ENCODE measurements at places on chromosomes 2 and 18. TPM values are rescaled to one million over a fixed set of nuclear protein-coding genes. Genes with fewer than 3 reads are reported as not detected.

DNA sequence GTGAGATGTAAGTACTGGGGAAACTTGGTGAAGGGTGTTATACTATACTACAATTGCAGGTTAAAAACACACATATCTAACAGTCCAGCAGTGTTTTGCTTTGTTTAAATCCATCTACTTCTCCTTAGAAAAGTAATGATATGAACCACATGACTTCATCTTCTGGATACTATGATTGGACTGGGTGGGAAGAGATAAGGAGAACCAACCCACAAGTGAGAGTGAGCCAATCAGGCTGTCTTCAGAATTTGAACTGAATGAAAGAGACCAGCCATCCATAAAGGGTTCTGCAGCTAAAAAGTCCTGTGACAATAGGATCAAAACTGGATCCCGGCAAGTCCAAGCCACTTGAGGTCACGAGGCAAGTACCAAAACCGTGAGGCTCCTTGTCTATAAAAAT, 46.6 kb downstream of the KANSL3 start:
- DNase-seq, result no peak
- no peaks in the 10 kb centered on the region for H3K27me3 ChIP-seq
- no peaks in the 10 kb centered on the region for H3K4me1 ChIP-seq
- H3K36me3 ChIP-seq, result peaks cover 9% of the 10 kb centered on the region
- H3K27ac ChIP-seq, result no peak overlapping the region

DNA sequence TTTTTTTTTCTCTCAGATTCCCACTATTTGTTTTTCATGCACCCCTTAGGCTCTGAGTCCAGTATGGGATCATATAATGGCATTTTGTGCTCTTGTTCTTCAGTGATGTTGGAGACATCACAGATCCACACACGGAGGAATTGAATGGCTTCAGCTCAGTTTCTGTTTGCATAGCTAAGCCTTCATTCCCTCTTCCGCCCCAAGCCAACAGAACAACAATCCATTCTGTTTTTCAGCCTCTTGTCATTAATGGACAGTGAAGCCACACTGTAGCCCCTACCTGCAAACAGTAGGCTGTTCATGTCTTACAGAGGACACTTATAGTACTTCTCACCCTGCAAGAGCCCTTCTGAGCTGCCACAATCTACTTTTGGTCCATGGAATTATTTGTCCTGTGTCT, 64.0 kb upstream of the ZSWIM2 start:
- no peaks in the 10 kb centered on the region for H3K36me3 ChIP-seq
- no peak for DNase-seq
- H3K27ac ChIP-seq, result no peak overlapping the region
- no peaks in the 10 kb centered on the region for H3K4me1 ChIP-seq

DNA sequence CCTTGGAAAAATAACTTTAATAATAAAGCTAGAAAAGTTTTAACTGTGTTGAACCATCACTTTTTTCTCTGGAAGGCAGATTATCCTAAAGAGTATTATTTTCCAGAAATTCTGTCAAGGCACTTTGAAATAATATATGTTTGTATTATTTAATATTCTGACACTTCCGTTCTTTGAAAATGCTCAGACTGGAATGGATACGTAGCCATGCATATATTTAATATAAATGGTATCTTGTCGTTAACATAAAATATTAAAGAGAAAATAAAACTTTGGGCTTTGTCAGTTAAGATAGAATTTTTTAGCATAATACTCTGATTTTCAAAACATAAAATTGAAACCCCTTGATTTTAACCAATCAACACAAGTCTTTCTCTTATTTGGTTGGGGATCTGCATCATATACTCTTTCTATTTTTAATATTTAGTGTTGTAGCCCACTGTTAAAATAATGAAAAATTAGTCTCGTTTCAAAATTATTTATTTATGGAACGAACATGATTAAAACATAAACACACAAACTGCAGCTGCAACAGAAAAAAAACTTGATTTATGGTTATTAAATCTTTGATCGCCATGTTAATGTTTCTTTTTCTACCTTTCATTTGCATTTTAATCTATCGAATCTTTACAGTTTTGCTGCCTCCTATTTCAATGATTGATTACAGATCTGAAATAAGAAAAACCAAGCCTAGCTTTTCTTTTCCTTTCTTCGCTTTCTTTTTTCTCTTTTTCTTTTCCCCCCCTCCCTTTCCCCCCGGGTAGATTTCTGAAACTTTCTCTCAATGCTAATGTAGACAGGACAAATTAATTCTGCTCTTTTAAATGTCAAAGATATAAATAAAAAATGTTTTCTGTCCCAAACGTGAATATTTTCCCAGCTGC, 145.5 kb downstream of the MEIS1 start:
- no peak for DNase-seq
- H3K27me3 ChIP-seq, result no peaks in the 10 kb centered on the region
- H3K36me3 ChIP-seq, result no peaks in the 10 kb centered on the region
- no peak overlapping the region for H3K27ac ChIP-seq
- H3K4me3 ChIP-seq, result no peak overlapping the region

GRCh38 chr18:62172298-62172697, 14.6 kb downstream of the PIGN start:
- no peak for DNase-seq
- no peaks in the 10 kb centered on the region for H3K36me3 ChIP-seq
- no peak overlapping the region for H3K4me3 ChIP-seq
- no peaks in the 10 kb centered on the region for H3K27me3 ChIP-seq
- no peak overlapping the region for H3K27ac ChIP-seq
- no peaks in the 10 kb centered on the region for H3K4me1 ChIP-seq

DNA sequence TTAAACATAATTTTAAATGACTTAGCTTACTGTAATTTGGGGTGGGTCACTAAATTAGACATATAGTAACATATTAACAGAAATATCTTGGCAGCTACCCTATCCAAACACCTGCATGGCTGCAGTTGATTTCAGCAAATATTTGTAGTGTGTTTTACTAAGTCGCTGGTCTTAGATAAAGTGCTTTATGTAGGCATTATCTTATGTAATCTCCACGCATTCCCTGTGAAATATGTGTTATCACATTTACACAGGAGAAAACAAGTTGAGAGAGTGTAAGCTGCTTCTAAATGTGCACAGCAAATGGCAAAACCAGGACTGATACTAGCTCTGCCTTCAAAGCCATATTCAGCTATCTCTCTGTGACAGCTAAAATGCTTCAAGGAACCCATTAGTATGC, 72.0 kb downstream of the NYAP2 start:
- no peak overlapping the region for H3K4me3 ChIP-seq
- peaks cover 4% of the 10 kb centered on the region for H3K4me1 ChIP-seq
- no peaks in the 10 kb centered on the region for H3K36me3 ChIP-seq
- H3K27me3 ChIP-seq, result no peaks in the 10 kb centered on the region
- no peak for DNase-seq

- H3K27ac ChIP-seq, result no peak overlapping the region
- no peak overlapping the region for H3K4me3 ChIP-seq
- no peak for DNase-seq
- no peaks in the 10 kb centered on the region for H3K36me3 ChIP-seq
Observed at GRCh38 chr2:24403168-24403831, 43.0 kb upstream of the ITSN2 start.

DNA sequence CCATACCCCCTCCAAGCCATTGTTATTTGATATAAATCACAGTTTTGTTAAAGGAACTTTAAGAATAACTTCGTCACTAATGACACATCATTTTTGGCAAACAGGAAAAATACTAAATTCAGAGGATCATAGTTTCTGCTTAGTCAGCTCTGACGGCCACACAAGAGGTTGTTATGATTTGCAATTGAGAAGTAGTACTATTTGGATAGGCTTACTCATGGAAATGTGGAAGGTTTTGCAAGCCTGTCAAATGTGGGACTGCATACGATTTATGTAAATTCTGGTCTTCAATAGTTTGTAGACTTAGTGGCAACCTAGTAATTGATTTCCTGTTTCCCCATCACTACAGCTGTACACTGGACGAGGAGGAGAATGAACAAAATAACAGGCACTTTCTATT, 108.1 kb downstream of the ARHGEF33 start:
- no peaks in the 10 kb centered on the region for H3K27me3 ChIP-seq
- no peak overlapping the region for H3K4me3 ChIP-seq
- no peak for DNase-seq
- H3K27ac ChIP-seq, result no peak overlapping the region
- H3K4me1 ChIP-seq, result no peaks in the 10 kb centered on the region
- peaks cover 8% of the 10 kb centered on the region for H3K36me3 ChIP-seq

GRCh38 chr18:54358495-54359040, 862 bp downstream of the C18orf54 start:
- DNase-seq, result no peak
- no peaks in the 10 kb centered on the region for H3K36me3 ChIP-seq
- no peak overlapping the region for H3K27ac ChIP-seq
- peak overlapping the region; percentile 66 for H3K4me3 ChIP-seq

DNA sequence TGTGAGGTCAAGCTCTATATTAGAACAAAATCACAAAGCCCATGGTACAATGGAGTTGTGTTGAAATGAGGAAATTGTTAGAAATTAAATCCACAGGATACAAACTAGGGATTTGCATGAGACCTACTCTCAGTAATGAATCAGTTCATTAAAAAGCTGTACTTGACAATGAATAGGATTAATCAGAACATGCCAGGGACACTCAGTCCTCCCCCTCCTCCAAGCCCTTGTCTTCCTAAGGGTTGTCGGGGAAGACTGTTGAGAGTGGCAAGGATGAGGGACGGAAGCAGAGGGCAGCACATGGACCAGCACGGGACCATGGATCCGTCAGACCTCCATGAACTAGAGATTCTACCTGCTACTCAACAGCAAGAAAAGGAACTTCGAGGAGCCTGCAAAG, 39.8 kb downstream of the SPRED2 start:
- H3K4me1 ChIP-seq, result peaks cover 18% of the 10 kb centered on the region
- H3K4me3 ChIP-seq, result no peak overlapping the region
- no peak for DNase-seq
- H3K27me3 ChIP-seq, result no peaks in the 10 kb centered on the region
- H3K27ac ChIP-seq, result no peak overlapping the region
- no peaks in the 10 kb centered on the region for H3K36me3 ChIP-seq

- no peaks in the 10 kb centered on the region for H3K27me3 ChIP-seq
- DNase-seq, result no peak
- no peak overlapping the region for H3K4me3 ChIP-seq
Observed at GRCh38 chr2:108640731-108641130, 78.6 kb upstream of the RANBP2 start.

DNA sequence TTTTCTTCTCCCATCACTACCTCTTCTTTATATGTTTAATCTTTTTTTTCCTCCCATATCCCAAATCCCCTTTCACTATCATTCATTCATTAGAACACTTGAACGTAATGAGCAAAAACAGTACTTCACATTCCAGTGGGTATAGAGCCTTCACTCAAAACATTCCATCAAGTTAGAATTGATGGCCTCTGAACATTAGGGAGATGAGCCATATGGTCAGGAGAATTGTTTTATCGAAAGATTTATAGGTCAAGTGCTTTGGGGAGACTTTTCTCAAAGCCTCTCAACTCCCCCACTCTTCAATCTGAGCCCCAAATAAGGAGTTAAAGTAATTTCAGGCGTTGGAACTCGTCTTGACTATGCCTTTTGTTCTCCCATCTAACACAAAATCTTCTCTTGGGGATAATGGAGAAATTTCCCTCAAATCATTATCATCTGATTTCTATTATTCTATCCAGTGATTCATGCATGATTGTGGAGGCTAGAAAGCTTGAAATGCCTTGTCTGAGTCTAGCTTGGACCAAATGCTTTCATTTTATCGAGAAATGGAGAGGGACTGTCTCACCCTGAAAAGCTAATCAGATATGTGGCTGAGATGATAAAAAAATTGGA, 79.2 kb downstream of the KIAA2012 start:
- H3K4me3 ChIP-seq, result no peak overlapping the region
- no peak overlapping the region for H3K27ac ChIP-seq
- no peaks in the 10 kb centered on the region for H3K27me3 ChIP-seq

GRCh38 chr2:171086352-171087290, 74.1 kb downstream of the TLK1 start:
- H3K4me1 ChIP-seq, result no peaks in the 10 kb centered on the region
- H3K4me3 ChIP-seq, result no peak overlapping the region
- no peak overlapping the region for H3K27ac ChIP-seq
- no peaks in the 10 kb centered on the region for H3K36me3 ChIP-seq
- H3K27me3 ChIP-seq, result no peaks in the 10 kb centered on the region

- no peak overlapping the region for H3K4me3 ChIP-seq
- DNase-seq, result peak; percentile 59
- H3K27me3 ChIP-seq, result no peaks in the 10 kb centered on the region
- no peaks in the 10 kb centered on the region for H3K36me3 ChIP-seq
- peak overlapping the region; percentile 13 for H3K27ac ChIP-seq
Observed at GRCh38 chr2:215843579-215843978, 169.8 kb downstream of the MREG start.

GRCh38 chr18:44564922-44565321, 115.8 kb upstream of the SETBP1 start:
- DNase-seq, result no peak
- no peak overlapping the region for H3K27ac ChIP-seq
- no peaks in the 10 kb centered on the region for H3K36me3 ChIP-seq
- peaks cover 6% of the 10 kb centered on the region for H3K4me1 ChIP-seq
- H3K27me3 ChIP-seq, result no peaks in the 10 kb centered on the region

ST8SIA3 gene
- not detected for total RNA-seq

TNFAIP6 gene
- 5.2 TPM for total RNA-seq

AQP12A gene
- not detected for total RNA-seq

DLGAP1 gene
- 6.6 TPM for total RNA-seq

HIBCH gene
- total RNA-seq, result 51.5 TPM

CENPA gene
- 1.2 TPM for total RNA-seq

FN1 gene
- 4,393 TPM for total RNA-seq

MTIF2 gene
- total RNA-seq, result 18.5 TPM
